Vein endothelial cell (primary cell): ENCODE measurements at places on chromosomes 11 and 22. TPM values are rescaled to one million over a fixed set of nuclear protein-coding genes. Genes with fewer than 3 reads are reported as not detected.

The KDM4D gene
- total RNA-seq, result 1.1 and 1.3 TPM in 2 replicates

The NTM gene
- under 0.01 and 0.29 TPM in 2 replicates for total RNA-seq

The OVCH2 gene
- total RNA-seq, result not detected in 2 replicates

The NDUFC2 gene
- 84.4 and 134 TPM in 2 replicates for total RNA-seq

The DCDC1 gene
- under 0.01 TPM in 2 replicates for total RNA-seq

The TMPRSS4 gene
- total RNA-seq, result not detected in 2 replicates

The TRAF6 gene
- total RNA-seq, result 17.3 and 20.6 TPM in 2 replicates

The HIPK3 gene
- 95.0 and 113 TPM in 2 replicates for total RNA-seq

The SYT13 gene
- total RNA-seq, result not detected in 2 replicates

The SCGB2A2 gene
- total RNA-seq, result not detected in 2 replicates

The OR51B4 gene
- total RNA-seq, result not detected in 2 replicates

The MAP6 gene
- under 0.01 and 0.48 TPM in 2 replicates for total RNA-seq

The SCT gene
- total RNA-seq, result not detected in 2 replicates

The AIFM3 gene
- 0.10 and 0.33 TPM in 2 replicates for total RNA-seq

The KRTAP5-8 gene
- total RNA-seq, result not detected in 2 replicates

The PLA2G3 gene
- total RNA-seq, result 0.19 TPM in 1 of 2 replicates, not detected in the other

The SCARF2 gene
- total RNA-seq, result 11.0 and 16.3 TPM in 2 replicates

The PTDSS2 gene
- total RNA-seq, result 35.2 and 37.9 TPM in 2 replicates

The IL10RA gene
- 0.10 TPM in 1 of 2 replicates, not detected in the other for total RNA-seq

The GDPD4 gene
- not detected in 2 replicates for total RNA-seq

The FERMT3 gene
- 33.1 and 47.7 TPM in 2 replicates for total RNA-seq

The C11orf65 gene
- 0.10 and 0.33 TPM in 2 replicates for total RNA-seq

The RFPL1 gene
- not detected in 2 replicates for total RNA-seq

The SLC17A6 gene
- total RNA-seq, result not detected in 2 replicates

The OR2AG1 gene
- total RNA-seq, result under 0.01 TPM in 1 of 2 replicates, not detected in the other

The SLC5A1 gene
- not detected in 2 replicates for total RNA-seq

The CRYAB gene
- total RNA-seq, result 0.65 and 1.6 TPM in 2 replicates

The TENM4 gene
- total RNA-seq, result under 0.01 and 0.19 TPM in 2 replicates

The CASP1 gene
- total RNA-seq, result 9.6 and 14.4 TPM in 2 replicates

The C22orf23 gene
- 0.10 and 0.98 TPM in 2 replicates for total RNA-seq

The TEAD1 gene
- total RNA-seq, result 45.1 and 50.0 TPM in 2 replicates

The ZNF214 gene
- 0.76 and 0.98 TPM in 2 replicates for total RNA-seq

The TCN2 gene
- total RNA-seq, result 58.1 and 70.2 TPM in 2 replicates

The LMO2 gene
- total RNA-seq, result 43.8 and 50.6 TPM in 2 replicates

The GAL gene
- total RNA-seq, result 1.5 and 2.9 TPM in 2 replicates

The MMP27 gene
- total RNA-seq, result not detected in 2 replicates
